CD14-positive monocyte (primary cell): ENCODE measurements at places on chromosomes 11 and 22.

DNA sequence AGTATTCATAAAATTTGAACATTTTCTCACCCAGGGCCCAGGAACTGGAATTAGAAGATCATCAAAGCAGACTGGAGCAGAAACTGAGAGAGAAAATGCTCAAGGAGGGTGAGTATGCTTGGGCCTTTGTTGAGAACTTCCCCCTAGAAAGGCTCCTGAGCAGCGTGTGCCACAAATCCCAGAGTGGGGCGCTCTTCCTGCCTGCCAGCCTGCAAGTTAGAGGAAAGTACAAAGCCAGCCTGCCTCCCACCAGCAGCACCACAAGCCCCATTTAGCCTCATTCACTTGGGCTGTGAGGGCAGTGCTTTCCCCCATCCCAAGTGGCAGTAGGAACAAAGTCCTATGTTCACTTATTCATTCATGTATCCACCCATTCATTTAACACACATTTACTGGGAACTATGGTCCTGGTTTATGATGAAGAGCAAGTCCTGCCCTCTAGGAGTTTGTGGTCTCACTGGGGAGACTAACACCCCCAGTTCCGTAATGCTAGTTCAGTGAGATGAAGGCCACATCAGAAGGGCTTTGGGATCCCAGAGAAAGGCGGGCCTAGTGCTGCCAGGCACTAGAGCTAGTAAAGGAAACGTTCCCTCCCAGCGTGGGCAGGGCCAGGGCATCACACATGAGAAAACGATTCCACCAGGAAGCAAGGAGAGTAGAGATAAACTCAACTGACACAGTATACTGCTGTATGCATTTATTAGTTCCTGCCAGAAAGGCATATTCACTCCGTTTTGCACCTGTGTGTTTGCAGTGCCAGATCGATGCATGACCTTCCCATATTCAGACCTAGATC lies 22.4 kb upstream of the PARVA start:
- DNase-seq: no peak

DNA sequence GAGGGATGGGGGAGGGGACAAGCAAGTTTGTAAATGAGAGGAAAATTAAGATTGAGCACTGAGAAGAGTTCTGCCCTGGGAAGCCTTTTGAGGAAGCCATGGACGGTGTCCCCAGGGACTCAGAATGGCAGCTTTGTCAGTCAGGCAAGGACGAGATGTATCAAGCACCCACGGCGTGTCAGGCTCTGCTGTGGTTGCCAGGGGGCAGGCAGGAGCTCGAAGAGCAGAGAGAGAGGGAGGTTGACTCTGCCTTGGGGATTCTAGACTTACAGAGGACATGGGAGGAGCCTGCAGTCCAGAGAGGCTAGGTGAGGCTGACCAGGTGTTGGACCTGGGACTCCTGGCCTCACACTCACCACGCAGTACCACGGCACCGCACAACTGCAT lies 29.1 kb upstream of the SYT7 start:
- no peak for DNase-seq

GRCh38 chr11:12494699-12495098 lies 117.3 kb downstream of the PARVA start:
- no peak for DNase-seq

DNA sequence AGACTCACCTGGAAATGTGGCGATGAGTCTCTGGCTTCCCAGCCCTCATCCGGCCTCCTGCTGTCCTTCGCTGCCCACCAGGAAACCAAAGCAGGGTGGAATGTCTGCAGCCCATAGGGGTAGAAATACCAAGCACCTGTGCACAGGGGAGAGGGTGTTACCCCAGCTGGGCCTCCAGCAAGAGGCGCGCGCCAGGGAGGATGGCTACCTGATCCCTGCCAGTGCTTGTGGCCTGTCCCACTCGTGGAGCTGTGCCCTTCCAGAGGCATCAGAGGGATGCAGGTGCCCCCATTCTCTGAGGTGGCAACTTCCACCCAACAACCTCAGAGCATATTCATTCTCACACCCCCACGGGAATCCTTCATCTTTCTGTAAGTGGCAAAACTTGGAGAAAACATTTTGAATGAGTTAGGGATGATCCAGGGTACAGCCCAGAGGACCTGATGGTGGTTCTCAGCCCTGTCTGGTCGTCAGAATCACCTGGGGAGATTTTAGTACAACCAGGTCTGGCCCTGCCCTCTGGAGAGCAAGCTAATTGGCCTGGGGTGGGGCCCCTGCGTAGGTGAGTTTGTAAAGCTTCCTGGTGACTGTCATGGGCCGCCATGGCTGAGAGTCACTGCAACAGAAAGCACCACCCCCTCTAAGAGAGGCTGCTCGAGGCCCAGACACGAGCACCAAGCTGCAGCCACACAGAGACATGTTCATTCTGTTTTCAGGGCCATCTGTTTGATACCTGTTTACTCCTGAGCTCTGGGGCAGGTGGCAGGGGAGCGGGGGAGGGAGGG lies 9.9 kb downstream of the SUN2 start:
- DNase-seq: no peak

- DNase-seq: peak; percentile 86
These were observed 103.5 kb downstream of the USP35 start for GRCh38 chr11:78292109-78292803.

DNA sequence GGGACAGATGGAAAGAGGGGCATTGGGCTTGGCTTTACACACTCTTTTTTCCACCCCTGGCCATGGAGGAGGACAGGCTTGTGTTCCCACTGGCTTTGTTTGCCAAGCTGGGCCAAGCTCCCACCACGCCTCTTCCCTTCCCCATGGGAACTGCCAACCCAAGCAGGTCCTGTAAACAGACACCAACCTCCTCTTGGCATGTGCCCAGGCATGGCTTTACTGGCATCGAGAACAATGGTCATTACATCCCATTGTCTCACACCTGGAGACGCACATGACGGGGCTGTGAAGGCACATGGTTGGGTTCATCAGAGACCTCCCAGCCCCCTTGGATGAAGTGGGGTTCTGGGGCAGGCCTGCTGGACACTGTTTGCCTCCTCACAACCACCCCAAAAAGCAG lies 11.7 kb downstream of the SEC14L3 start:
- DNase-seq: no peak
